Mucosa of descending colon (tissue), 3 donors: ENCODE measurements at places on chromosomes 5 and 9. TPM values are rescaled to one million over a fixed set of nuclear protein-coding genes. Genes with fewer than 3 reads are reported as not detected.
A peak's percentile ranks its signal among the peaks of the same experiment; 100 is the strongest.

GRCh38 chr9:121123816-121124535 is 49.2 kb downstream of the CNTRL start:
- no peak for DNase-seq

DNA sequence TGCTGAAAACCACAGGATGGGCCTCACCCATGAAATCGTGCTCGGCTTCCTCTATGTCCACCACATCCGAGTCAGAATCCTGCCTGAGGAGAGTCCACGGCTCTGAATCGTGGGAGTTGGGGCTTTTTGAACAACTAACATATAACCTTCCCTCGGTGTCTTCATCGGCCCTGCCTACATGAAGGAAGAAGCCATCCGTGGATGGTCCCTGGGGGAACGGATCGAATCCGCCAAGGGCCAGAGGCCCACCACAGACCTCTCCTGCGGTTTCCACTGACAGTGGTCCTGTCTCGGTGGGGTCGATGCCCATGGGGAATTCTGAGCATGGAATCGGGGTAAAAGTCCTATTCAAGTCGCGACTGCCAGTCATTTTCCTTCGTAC is 85.0 kb downstream of the CAMSAP1 start:
- no peak for DNase-seq

GRCh38 chr5:57317341-57317740 is 143.5 kb downstream of the GPBP1 start:
- peak; percentile 23 for DNase-seq

The IFNK gene
- total RNA-seq, result not detected

- DNase-seq, result no peak
Measured at GRCh38 chr5:174723979-174724483, 351 bp upstream of the MSX2 start.

The ARHGEF37 gene
- 35.0 TPM for total RNA-seq

The SPATA31E1 gene
- total RNA-seq, result 0.06 TPM
